ENCODE measurements at places on chromosomes 4 and X.

DNA sequence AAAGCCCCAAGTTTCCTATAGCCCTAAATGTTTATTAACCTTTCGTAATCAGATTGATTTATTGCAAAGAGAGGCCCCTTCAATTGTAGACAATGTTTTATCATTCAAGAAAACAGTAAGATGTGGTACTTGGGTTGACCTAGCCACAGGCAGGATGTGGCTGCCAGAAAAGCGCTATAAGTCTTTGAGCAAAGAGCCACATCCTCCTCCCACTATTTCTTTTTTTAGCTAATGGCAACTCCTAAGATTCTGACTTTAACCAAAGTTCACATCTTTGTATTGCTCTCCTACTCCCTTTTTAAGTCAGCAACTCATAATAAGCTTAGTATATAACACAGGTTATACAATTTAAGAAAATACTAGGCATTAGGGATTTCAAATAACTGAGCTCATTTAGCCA is 70.7 kb upstream of the PPP3CA start:
- DNase-seq, result peak; percentile 94

- DNase-seq, result no peak
Observed at GRCh38 chr4:38149472-38149996, 189.3 kb downstream of the PTTG2 start.

DNA sequence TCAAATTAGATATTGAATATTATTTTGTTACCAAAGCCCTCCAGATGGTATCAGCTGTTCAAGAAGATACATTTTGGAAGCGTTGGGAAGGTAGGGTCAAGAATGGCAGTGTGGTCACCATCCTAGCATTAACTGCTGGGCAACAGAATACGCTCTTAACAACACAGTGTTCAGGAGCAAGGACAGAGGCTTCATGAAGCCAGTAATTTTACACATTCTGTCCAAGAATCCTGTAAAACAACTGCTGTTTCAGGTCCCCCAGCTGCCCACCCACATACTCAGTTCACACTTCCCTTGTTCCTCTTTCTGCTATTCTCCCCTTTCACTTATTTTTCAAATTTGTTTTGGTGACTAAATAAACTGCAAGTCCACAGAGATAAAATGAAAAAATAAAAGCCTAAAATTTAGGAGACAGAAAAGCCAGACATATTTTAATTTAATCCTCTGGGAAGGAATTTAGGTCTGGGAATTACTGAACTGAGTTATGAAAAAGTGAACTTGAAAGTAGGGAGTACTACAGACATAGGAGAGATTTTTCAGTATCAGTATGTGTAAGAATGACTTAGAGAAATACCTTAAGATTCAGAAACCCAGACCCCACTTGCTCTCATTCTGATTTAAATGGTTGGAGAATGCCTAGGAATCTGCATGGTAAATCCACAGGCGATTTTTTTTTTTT is 406.7 kb downstream of the MAPK10 start:
- no peak for DNase-seq

- peak; percentile 52 for DNase-seq
Observed at GRCh38 chr4:101279377-101279871, 67.9 kb downstream of the PPP3CA start.

DNA sequence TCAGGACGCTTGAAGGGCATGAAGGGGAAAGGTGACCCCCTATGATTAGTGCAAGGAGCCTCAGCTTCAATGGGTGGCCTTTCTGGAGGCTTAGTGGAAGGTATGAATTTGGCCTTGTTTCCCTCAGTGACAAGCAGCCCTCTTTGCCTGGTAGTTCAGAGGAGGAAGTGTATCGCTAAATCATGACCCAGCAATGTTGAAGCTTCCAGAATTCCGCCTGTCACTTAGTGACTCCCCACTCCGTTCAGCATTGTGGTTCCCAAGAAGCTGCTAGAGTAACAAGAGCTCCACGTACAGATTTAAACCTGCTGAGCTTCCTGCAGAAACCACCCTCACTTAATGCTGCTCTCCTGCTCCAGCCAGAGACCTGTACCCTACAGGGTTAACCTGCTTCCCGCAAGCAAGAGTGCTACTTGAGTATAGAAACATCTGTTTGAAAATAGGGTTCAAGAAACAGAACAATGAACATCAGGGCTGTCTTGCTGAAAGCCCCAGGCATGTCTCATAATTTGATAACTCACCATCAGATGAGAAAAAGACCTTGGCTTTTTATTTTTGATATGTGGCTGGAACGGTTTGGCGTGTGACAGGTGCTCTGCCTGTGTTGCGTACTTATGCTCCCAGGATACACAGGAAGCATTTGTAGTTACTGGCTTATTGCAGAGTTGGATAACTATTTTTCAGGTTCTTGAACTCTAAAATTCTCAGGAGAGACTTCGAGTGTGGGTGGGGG is 105.2 kb downstream of the UCHL1 start:
- no peak for DNase-seq

GRCh38 chr4:8102831-8103230 is 55.8 kb downstream of the ABLIM2 start:
- DNase-seq, result no peak

- no peak for DNase-seq
Observed at GRCh38 chr4:118373614-118374255, 20.9 kb upstream of the PRSS12 start.

- peak; percentile 8 for DNase-seq
Observed at GRCh38 chrX:147476008-147476407, 435.7 kb upstream of the FMR1 start.

GRCh38 chr4:143338313-143338712 is 1.6 kb downstream of the GAB1 start:
- DNase-seq, result no peak

DNA sequence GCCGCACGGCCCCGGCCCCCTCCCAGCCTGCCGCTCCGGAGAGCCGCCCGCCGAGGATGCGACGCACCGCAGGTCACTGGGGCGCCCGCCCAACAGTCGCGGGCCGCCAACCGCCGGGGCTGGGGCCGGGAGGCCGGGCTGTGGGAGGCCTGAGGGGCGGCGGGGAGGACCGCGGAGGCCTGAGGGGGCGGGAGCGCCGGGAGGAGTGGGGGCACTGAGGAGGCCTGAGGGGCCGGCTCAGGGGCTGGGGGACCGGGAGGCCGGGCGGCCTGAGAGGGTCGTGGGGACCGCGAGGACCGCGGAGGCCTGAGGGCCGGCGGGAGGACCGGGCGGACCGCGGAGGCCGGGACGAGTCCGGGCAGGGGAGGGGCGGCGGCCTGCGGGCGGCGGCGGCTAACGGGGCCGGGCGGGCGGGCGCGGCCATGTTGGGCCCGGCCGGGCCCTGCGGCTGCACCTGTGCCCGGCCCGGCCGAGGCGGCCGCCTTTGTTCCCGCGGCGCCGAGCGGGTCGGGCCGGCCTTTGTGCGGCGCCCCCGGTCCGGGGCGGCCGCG is 353 bp downstream of the NSD2 start:
- DNase-seq, result no peak

- DNase-seq, result no peak
Observed at GRCh38 chr4:69093681-69094080, 2.6 kb upstream of the UGT2B7 start.

DNA sequence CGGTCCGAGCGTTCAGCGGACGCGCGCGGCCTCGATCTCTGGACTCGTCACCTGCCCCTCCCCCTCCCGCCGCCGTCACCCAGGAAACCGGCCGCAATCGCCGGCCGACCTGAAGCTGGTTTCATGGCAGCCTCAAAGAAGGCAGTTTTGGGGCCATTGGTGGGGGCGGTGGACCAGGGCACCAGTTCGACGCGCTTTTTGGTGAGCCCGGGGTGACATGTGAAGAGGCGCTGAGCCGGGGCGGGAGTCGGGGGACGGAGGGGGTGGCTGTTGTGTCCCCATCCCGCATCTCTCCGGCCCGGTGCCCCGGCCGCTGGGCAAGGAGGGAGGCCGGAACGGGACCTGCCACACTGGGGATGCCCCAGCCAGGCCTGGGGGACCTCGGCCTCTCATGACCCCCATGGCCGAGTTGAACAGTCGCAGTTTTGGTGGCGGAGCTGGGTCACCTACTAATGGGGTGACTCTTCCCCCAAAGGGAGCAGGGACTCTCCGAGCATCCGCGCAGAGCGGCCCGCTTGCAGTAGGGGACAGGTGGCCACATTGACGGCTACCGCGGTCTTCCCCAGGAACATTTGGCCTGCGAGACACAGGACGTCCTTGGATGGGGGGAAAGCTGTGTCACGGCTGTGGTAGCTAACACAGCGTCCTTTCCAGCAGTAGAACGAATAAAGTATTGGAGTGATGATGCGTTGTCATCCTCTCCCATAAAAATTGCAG is at the start of gene GK:
Gene GK (plus strand): TSS at position 9 of the 717 bp plus-strand sequence. CDS start 115 bp downstream, at position 124.
- DNase-seq, result peak; percentile 28

DNA sequence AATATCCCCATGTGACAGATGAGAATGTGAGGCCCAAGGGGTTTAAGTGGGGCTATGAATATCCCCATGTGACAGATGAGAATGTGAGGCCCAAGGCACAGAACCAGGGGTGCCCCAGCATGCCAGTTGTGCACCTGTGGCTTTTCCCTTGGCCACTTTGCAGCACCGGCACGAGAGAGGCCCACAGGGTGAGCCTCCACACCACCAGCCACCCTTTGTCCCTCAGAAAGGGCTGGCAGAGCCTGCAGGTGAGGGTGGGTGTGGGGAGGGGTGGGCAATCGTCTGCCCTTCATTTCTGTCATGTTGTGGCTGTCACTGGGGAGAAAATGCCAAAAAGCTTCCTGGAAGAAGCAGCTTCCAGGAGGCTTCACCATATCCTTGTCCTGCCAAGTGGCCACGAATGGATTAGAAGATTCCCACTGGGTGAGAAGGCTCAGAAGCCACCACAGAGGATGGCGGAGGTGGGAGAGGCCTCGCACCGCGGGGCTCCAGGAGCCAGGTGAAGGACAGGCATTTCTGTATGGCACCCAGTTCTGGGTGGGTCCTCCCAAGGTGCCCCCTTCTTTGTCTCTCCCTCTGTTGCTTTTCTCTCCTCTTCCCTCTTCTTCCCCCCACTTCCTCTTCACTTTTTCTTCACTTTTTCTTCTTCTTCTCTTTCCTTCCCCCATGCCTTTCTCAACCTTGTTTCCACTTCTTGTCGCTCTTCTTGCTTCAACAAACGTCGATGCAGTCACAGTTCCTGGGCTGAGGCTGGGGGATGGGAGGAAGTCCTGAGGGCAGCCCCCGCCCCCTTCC is 469 bp upstream of the GPR78 start:
- no peak for DNase-seq

DNA sequence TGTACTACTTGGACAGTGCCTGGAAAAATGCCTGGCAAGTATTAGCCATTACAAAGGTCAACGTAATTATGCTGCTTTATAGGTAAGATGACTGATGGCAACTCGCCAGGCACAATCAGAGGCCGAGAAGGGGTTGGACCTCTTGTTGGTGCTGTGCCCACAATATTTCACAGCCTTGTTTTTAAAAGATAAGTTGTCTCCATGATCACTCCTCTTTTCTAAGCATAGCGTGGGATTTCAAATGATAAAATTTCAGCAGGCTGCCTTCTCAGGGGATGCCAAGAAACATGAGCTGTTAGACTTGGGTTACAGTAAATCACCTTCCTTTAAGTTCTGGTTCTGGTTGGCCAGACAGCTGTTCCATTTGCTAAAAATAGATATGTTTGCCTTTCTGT is 26.9 kb downstream of the HOPX start:
- DNase-seq, result no peak

DNA sequence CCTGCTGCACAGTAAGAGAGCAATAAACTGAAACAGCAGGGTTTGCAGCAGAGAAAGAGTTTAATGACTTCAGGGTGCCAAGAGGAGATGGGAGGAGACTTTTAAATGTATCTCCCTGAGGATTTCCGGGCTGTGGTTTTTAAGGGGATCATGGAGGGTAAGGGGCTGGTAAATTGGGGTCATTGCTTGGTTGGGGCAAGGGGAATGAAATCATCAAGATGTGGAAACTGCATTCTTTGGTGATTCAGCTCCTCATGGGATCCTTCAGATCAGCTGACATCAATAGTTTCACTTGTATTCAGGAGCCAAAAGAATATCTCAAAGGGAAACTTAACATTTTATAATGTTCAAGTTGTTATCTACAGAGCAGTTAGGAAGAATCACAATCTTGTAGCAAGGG is 174.3 kb upstream of the ANXA10 start:
- no peak for DNase-seq

GRCh38 chr4:71389149-71389827 is 50.5 kb downstream of the SLC4A4 start:
- no peak for DNase-seq

DNA sequence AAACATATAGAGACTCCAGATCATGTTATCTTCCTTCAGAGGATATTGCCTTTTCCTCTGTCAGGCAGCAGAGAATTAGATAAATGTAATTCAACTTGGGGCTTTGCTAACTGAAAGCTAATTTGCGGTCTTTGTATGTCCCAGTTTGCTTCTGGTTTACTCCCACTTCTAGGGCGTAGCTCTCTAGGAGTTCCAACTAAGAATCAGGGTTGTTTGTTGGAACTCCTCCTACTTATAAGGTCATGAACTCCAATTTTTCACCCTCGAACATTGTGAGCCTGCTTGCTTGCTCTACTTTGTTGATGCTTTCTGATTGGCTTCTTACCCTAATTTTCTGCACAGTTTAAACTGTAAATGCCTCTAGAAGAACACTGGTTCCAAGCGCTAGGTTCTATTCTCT is 66.1 kb downstream of the FMR1NB start:
- DNase-seq, result no peak

GRCh38 chr4:80655662-80656061 is 320.1 kb downstream of the CFAP299 start:
- no peak for DNase-seq

DNA sequence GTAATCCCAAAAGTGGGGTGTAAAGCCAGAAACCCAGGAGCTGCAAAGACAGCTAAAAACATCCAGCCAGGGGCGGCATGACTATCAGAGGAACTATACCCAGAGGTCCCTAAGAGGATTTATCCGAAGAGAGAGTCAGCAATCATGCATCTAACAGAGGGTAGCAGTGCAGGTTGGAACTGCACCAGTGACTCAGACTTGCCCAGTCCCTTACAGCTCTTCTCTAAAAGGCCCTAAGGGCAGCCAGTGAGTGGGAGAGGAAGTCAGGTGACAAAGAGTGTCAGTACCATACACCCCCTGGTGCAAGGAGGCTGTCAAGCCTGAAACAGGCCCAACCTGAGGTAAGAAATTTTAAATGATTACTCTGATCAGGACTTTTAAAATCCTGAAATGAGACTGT is 88.1 kb downstream of the CAMK2D start:
- peak; percentile 77 for DNase-seq

DNA sequence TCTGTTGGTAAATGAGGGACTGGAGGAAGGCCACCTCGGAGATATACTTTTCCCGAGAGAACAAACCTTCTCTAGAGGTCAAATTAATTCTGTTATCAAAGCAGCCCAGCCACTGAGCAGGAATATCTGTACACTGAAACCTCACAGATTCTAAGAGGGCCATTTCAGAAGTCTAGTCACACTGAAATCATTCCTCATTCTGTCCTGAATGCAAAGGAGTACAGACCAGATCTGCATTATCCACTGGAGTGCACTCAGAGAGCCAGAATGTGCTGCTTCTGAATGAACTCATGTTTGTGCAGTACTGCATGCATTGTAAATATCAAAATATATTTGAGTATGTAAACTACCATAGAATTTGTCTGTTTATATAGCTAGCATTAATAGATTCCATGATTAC is 278.3 kb upstream of the FSTL5 start:
- DNase-seq, result no peak

GRCh38 chr4:147678796-147679549 is 5.0 kb downstream of the PRMT9 start:
- peak; percentile 40 for DNase-seq
